Vagina (tissue), 2 donors: ENCODE measurements at places on chromosomes 2 and 18. TPM values are rescaled to one million over a fixed set of nuclear protein-coding genes. Genes with fewer than 3 reads are reported as not detected.

The OR6B3 gene
- not detected for total RNA-seq

The NOL4 gene
- not detected for total RNA-seq

DNA sequence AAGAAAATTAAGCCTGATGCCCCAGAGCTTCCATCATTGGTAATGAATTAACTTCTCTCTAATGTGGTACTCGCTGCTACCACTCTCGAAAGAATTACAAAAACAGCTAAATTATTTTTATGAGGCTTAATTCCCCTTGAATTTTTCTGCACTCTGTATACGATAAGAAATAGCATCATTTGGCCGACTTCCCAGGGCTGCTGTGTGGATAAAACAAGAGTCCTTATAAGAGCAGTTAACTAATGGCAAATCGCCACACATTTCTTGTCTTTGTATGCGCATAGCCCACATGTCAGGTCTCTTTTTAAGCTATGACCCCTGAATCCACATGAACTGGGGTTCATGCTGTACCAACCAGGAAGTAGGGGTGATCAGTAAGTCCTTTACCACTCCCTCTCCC, 668.4 kb downstream of the TMEM182 start:
- DNase-seq, result no peak

DNA sequence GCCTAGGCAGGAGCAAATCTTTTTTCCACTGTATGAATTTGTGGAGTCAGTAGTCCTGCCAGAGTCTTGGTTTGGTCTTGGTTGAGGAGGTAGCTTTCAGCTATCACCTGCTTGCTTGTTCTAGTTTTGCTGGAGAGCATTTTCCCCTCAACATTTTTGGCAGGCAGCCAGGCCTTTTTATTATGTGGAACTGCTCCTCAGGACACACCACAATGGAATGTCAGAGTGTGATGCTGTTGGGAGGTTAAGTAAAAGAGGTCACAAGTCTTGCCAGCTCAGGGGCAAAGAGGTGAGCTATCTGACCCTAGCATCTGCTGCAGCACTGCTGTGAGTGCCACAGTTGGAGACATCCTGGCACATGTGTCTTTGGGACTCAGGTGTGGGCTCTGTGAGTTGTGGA, 258.0 kb downstream of the CNTNAP5 start:
- DNase-seq, result no peak

DNA sequence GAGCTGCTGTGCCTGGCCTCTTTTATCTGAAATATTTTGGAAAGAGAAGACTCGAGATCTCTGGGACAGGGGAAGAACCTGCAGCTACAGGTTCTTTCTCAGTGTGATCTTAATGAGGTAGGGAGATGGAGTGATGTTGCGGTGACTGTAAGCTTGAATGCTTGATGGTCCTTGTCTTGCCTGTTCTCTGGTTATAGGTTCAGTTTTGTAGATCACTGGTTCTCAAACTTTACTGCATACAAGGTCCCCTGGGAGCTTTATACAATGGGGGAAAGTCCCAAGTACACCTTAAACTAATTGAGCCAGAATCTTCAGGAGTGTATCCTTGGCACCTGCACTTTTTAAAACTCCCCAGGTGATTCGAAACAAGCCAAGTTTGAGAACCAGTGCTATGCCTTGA, 136.7 kb upstream of the CXCR4 start:
- DNase-seq, result no peak

DNA sequence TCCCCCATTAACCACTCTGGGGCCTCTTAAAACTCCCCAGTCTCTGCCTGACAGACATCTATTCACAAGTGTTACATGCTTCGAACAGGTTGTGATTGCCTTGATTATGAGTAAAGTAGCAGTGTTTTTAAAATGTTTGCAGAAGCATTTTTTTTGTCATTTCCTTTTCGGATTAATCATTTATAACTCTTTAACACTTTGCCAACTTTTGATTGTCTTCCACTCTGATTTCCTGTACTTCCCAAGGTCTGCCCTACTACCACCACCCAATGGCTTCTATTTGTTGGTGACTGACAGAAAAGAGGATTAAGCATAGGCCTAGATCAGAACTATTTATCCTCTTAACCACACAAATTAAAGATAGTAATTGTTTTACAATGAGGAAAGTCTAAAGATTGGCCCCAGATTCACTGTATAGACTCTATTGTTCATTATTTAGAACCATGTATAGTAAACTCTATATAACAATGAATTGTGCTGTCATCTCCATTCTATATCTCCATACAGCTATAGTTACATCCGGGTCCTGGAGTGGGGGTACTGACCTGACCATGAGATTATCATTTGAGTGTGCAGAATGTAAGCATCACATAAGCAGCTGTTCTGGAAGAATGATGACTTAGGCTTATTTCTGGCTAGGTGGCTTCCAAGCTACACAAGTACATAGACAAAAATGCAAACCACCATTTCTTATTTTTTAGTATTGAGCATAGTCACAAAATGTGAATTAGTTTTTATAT, 110.3 kb upstream of the RBMS1 start:
- no peak for DNase-seq

DNA sequence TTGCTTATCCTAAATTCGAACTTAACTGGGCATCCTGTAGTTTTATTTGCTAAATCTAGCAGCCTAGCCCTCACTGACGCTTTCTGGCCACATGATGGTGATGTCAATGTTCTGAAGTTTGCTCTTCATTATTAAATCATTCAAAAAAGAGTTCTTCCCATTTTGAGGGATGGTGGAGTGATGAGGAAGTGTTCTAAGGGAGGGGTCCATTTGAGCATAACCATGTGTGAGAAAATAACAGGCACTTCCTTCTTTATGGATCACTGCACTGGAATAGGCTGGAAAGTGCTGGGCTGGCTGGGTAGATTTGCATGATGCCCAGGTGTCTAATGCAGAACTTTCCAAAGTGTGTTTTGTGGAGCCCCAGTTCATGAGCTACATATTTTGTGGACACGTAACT, 74.2 kb downstream of the TNFRSF11A start:
- no peak for DNase-seq
